ENCODE measurements at places on chromosomes 1 and 21. TPM values are rescaled to one million over a fixed set of nuclear protein-coding genes. Genes with fewer than 3 reads are reported as not detected.

- H3K4me1 ChIP-seq = peaks cover 21% of the 10 kb centered on the region
- no peak overlapping the region for H3K4me3 ChIP-seq
- H3K27ac ChIP-seq = peak overlapping the region; percentile 25
- no peaks in the 10 kb centered on the region for H3K36me3 ChIP-seq
- H3K27me3 ChIP-seq = no peaks in the 10 kb centered on the region
Measured at GRCh38 chr1:212561501-212561931, 47.0 kb upstream of the ATF3 start.

DNA sequence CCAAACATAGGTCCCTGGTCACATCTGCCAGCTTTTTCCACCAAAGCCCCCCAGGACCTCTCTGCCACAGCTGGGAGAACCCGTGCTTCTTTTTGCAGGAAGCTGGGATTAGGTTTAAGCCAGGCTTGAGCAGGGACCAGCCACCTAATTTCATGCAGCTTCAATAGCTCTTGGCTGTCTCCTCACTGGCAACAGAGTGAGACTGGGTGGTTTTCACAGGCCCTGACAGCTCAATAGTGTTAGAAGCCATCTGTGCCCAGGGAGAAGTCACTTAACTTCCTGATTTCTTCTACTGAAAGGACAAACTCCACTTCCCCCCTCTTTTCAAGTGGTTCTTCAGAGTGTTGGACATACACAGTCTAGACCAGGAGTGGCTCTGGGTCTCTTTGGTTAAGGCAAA, 20.4 kb upstream of the SRSF4 start:
- no peaks in the 10 kb centered on the region for H3K27me3 ChIP-seq
- no peak overlapping the region for H3K4me3 ChIP-seq
- H3K4me1 ChIP-seq = peaks cover 7% of the 10 kb centered on the region
- H3K36me3 ChIP-seq = peaks cover 41% of the 10 kb centered on the region
- no peak for DNase-seq

DNA sequence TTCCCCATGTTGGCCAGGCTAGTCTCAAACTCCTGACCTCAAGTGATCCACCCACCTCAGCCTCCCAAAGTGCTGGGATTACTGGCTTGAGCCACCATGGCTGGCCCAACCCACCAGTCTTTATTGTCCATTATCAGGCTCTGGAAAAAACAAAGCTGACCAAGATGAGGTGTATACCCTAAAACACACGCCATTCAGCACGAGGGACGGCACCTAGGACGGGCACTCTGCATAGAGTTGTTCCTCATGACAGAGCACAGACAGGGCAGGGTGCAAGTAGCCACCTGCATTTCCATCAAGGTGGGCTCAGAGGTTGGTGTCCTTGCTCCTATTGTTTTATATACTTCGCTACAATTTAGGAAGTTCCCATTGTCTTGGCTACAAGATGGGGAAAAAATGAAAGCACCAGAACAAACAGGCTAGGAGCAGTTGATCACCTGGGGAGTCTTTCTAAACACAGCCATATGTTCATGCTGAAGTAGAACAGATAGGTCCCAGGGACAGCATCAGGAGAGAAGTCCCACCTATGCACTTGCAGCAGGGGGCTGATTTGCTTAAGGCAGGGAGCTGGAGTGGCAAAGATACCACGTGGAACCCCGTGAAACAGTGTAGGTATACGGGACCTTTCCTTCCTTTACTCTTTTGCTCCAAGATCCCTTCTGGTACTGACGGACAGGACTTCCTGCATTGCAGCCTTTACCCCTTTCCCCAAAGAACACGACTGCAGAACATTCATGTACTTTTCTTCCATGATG, 4.5 kb downstream of the KRTCAP2 start:
- peaks cover 39% of the 10 kb centered on the region for H3K36me3 ChIP-seq
- peaks cover 26% of the 10 kb centered on the region for H3K4me1 ChIP-seq
- no peak overlapping the region for H3K27ac ChIP-seq
- no peak for DNase-seq
- no peaks in the 10 kb centered on the region for H3K27me3 ChIP-seq
- H3K4me3 ChIP-seq = no peak overlapping the region

- H3K4me1 ChIP-seq = no peaks in the 10 kb centered on the region
- no peak overlapping the region for H3K27ac ChIP-seq
- no peaks in the 10 kb centered on the region for H3K27me3 ChIP-seq
- H3K36me3 ChIP-seq = no peaks in the 10 kb centered on the region
- no peak overlapping the region for H3K4me3 ChIP-seq
Measured at GRCh38 chr1:64312431-64312830, 109.0 kb downstream of the UBE2U start.

DNA sequence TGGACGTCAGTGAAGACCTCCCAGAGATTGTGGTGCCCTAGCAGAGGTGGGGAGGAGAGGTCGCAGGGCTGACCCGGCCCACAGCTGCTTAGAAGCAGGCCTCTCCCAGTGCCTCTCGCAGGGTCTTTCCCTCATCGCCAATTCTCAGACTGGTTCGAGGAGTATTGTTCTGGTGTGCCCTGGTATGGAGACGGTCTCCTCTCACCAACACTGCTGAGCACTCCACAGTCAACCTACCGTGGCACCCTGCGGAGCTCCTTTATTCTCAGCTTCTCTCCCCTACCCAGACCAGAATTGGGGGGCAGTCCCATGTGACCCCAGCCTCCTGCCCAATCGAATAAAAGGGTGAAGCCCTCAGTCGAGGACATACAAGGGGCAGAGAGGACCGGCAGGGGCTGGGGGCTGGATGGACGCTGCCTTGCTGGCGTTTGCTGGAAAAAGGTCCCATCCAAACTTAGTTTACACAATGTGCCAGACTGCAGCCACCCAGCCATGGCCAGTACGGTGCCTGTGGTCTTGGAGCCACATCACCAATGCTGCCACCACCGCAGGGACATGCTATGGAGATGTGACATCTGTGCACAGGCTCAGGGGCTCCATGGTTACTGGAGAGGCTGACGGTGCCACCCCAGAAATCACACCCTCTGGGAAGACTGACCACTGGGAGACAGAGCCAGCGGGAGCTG, 80.8 kb downstream of the STUM start:
- no peak overlapping the region for H3K27ac ChIP-seq
- peaks cover 31% of the 10 kb centered on the region for H3K4me1 ChIP-seq
- no peak overlapping the region for H3K4me3 ChIP-seq
- no peaks in the 10 kb centered on the region for H3K27me3 ChIP-seq
- peaks cover 6% of the 10 kb centered on the region for H3K36me3 ChIP-seq
- no peak for DNase-seq

GRCh38 chr1:171981303-171981702, 140.0 kb downstream of the DNM3 start:
- no peak overlapping the region for H3K27ac ChIP-seq
- H3K27me3 ChIP-seq = no peaks in the 10 kb centered on the region
- H3K36me3 ChIP-seq = no peaks in the 10 kb centered on the region

DNA sequence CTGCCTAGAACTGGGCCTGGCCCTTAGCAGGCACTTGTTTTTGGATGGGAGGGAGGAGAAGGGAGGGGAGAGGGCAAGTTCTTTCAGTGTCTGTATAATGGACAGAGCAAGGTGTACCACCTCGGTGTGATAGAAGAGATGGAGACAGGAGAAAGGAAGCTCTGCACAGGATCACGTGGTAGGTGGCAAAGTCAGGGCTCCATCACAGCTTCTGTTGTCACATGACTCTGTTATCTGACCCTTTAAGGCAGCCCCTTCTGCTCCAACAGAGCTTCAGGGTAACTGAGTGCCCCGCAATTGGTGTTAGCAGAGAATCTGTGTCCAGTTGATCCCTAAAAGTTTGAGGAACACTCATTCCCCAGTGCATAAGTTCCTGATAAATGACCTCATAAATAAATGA, 16.5 kb upstream of the ETS2 start:
- no peak overlapping the region for H3K4me3 ChIP-seq
- H3K27ac ChIP-seq = peak overlapping the region; percentile 86
- DNase-seq = no peak
- H3K4me1 ChIP-seq = peaks cover 11% of the 10 kb centered on the region

DNA sequence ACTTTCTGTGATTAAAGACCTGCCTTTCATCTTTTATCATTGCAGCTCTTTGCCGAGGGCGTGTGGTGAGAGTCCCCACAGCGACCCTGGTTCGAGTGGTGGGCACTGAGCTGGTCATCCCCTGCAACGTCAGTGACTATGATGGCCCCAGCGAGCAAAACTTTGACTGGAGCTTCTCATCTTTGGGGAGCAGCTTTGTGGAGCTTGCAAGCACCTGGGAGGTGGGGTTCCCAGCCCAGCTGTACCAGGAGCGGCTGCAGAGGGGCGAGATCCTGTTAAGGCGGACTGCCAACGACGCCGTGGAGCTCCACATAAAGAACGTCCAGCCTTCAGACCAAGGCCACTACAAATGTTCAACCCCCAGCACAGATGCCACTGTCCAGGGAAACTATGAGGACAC, 32.0 kb downstream of the PTGFRN start:
- DNase-seq = no peak
- H3K4me1 ChIP-seq = no peaks in the 10 kb centered on the region
- H3K27me3 ChIP-seq = no peaks in the 10 kb centered on the region
- no peak overlapping the region for H3K27ac ChIP-seq
- H3K36me3 ChIP-seq = peaks cover 27% of the 10 kb centered on the region

- no peak overlapping the region for H3K4me3 ChIP-seq
- H3K27ac ChIP-seq = no peak overlapping the region
- H3K27me3 ChIP-seq = no peaks in the 10 kb centered on the region
- peaks cover 5% of the 10 kb centered on the region for H3K36me3 ChIP-seq
Measured at GRCh38 chr1:70503358-70503757, 92.3 kb downstream of the CTH start.

DNA sequence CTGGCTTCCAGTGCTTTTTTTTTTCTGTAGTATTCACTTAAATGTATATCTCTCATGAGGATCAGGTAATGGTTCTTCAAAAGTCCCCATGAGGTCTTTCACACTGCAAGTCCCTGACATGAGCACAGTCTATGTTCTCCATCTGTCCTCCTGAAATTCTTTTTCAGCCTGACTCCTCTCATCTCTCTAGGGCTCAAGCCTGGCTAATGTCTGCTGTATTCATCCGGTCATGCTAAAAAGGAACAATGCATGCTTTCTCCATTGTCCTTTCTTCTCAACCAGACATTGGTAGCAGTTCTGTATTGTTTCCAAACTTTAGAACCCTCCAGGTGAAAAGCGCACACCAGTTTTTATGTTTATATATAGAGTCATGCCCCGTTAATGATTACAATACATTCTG, 368.3 kb upstream of the OLFM3 start:
- H3K27me3 ChIP-seq = peaks cover 45% of the 10 kb centered on the region
- H3K36me3 ChIP-seq = no peaks in the 10 kb centered on the region
- DNase-seq = no peak
- no peak overlapping the region for H3K27ac ChIP-seq
- H3K4me3 ChIP-seq = no peak overlapping the region

GRCh38 chr1:246394121-246394520, 113.0 kb downstream of the SMYD3 start:
- no peak overlapping the region for H3K4me3 ChIP-seq
- no peaks in the 10 kb centered on the region for H3K4me1 ChIP-seq
- peaks cover 5% of the 10 kb centered on the region for H3K36me3 ChIP-seq
- H3K27ac ChIP-seq = no peak overlapping the region

DNA sequence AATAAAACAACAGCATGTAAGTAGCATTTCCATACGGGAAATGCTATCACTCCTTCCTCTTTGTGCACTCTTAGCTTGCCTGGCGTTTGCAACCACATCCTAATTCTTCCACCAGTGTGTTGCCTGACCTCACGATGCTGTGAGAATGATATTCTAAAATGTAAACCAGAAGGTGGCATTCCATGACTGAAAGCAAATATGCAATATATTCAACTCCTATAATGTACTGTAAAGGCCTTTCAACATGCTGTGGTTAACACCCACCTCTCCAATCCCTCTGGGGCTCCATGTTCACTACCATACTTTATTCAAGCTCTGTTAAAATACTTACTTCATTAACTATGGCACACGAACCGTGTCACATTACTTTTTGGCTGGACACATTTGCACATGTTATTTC, 420.6 kb upstream of the DEPDC1 start:
- H3K27me3 ChIP-seq = no peaks in the 10 kb centered on the region
- peaks cover 5% of the 10 kb centered on the region for H3K4me1 ChIP-seq
- H3K27ac ChIP-seq = no peak overlapping the region
- no peaks in the 10 kb centered on the region for H3K36me3 ChIP-seq
- no peak overlapping the region for H3K4me3 ChIP-seq
- no peak for DNase-seq

DNA sequence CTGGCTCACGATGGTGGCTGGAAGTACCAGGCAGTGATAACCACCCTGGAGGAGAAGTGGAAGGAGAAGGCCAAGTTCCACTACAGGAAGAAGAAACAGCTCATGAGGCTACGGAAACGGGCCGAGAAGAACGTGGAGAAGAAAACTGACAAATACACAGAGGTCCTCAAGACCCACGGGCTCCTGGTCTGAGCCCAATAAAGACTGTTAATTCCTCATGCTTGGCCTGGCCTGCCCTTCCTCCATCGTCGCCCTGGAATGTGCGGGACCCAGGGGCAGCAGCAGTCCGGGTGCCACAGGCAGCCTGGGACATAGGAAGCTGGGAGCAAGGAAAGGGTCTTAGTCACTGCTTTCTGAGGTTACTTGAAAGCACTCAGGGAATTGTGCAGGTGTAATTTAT, 10.8 kb downstream of the IL24 start:
- H3K4me1 ChIP-seq = peaks cover 60% of the 10 kb centered on the region
- H3K36me3 ChIP-seq = no peaks in the 10 kb centered on the region
- H3K27ac ChIP-seq = no peak overlapping the region
- H3K27me3 ChIP-seq = peaks cover 7% of the 10 kb centered on the region

- H3K4me3 ChIP-seq = no peak overlapping the region
- peaks cover 6% of the 10 kb centered on the region for H3K4me1 ChIP-seq
- no peaks in the 10 kb centered on the region for H3K36me3 ChIP-seq
- no peak overlapping the region for H3K27ac ChIP-seq
- no peaks in the 10 kb centered on the region for H3K27me3 ChIP-seq
- DNase-seq = no peak
Measured at GRCh38 chr21:20646431-20647165, 351.6 kb upstream of the NCAM2 start.

DNA sequence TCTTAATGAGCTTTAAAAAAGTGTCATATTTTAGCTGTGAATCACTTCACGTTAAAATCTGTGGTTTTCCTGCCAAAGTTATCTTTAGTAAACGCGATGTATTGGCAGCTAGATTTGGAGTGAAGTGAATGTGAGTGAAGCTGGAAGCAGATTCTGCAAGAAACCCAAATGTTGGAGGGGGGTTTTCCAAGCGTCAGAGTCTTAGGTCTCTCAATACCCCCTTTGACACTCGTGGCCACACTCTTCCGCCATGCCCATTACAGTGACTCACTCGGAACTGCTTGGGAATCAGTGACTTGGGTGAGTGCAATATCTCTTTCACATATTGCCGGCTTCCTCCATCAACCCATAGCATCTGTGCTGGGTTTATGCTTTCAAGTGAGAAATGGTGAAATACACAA, 17.5 kb downstream of the B3GALT5 start:
- H3K36me3 ChIP-seq = no peaks in the 10 kb centered on the region
- DNase-seq = peak; percentile 17
- no peak overlapping the region for H3K4me3 ChIP-seq
- no peaks in the 10 kb centered on the region for H3K27me3 ChIP-seq

The SAMSN1 gene
- total RNA-seq = 6.8 TPM

The NUDT4B gene
- total RNA-seq = not detected
